ENCODE measurements at places on chromosomes 4 and X. TPM values are rescaled to one million over a fixed set of nuclear protein-coding genes. Genes with fewer than 3 reads are reported as not detected.

DNA sequence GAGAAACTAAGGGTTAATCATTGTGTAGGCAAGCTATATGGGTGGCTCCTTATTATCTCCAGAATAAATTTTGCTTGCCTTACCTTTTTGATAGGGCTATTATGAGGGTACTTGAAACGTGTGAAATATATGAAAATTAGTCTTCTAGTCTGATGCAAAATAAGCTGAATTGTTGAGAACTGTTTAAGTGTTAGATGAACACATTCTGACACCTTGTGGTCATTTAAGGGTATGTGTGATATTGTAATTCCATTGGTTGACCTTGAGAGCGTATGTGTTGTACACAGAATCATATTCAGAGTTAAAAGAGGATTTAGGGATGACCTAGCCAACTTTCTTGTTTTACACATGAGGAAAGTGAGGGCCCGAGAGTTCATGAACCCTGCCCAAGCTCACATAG, 44.6 kb upstream of the LINC00632 start:
- H3K27me3 ChIP-seq, result no peaks in the 10 kb centered on the region
- no peak overlapping the region for H3K4me3 ChIP-seq
- no peaks in the 10 kb centered on the region for H3K4me1 ChIP-seq

DNA sequence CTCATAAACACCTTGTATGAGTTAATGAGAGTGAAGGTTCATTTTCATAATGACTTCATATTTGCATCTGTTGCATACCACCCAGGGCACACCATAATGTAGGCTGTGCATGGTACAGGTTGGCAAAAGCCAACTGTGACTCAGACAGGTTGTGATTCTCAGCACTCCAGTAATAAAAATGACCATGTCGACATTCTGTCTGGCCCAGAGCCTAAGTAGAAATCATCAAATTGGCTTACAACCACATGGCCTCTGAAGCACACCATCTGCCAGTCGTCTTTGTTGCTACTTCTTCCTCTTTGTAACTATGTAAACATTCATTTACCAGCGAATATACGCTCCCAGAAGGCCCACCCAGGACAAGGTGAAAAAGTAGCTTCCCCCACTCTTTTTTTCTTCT, 459.5 kb downstream of the GASK1B start:
- no peak overlapping the region for H3K27ac ChIP-seq
- H3K4me1 ChIP-seq, result no peaks in the 10 kb centered on the region
- DNase-seq, result no peak
- no peak overlapping the region for H3K4me3 ChIP-seq
- H3K36me3 ChIP-seq, result no peaks in the 10 kb centered on the region

DNA sequence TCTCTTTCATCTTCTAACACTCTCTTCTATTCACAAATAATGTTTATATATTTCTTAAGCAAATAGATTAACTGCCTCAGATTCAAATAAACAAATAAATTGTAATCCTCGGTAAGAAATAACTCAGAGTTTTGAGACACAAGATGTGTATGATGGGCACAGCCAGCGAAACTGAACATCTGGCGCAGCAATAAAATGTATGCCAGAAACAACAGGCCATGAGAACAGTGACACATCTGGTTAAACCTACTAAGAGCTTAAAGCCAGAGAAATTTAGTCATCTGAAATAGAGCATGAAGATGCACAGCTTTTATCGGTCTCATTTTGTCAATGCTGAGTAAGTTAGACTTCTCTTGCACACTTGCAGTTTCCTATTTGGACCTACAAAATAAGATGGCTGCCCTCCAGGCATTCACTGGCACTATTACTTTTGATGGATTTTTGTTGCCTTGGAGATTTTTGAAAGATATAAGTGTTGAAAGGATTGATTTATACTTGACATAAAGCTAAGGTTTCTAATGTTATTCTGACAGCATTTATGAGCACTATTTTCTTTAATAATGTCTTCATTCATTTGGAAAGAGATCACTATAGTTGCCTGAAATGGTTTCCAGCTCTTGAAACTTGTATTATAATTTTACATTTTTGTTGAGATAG, 1444.0 kb downstream of the PCDH18 start:
- H3K4me1 ChIP-seq, result no peaks in the 10 kb centered on the region
- no peak overlapping the region for H3K4me3 ChIP-seq
- no peaks in the 10 kb centered on the region for H3K36me3 ChIP-seq
- DNase-seq, result no peak
- no peak overlapping the region for H3K27ac ChIP-seq

Gene OTC
- not detected for total RNA-seq

DNA sequence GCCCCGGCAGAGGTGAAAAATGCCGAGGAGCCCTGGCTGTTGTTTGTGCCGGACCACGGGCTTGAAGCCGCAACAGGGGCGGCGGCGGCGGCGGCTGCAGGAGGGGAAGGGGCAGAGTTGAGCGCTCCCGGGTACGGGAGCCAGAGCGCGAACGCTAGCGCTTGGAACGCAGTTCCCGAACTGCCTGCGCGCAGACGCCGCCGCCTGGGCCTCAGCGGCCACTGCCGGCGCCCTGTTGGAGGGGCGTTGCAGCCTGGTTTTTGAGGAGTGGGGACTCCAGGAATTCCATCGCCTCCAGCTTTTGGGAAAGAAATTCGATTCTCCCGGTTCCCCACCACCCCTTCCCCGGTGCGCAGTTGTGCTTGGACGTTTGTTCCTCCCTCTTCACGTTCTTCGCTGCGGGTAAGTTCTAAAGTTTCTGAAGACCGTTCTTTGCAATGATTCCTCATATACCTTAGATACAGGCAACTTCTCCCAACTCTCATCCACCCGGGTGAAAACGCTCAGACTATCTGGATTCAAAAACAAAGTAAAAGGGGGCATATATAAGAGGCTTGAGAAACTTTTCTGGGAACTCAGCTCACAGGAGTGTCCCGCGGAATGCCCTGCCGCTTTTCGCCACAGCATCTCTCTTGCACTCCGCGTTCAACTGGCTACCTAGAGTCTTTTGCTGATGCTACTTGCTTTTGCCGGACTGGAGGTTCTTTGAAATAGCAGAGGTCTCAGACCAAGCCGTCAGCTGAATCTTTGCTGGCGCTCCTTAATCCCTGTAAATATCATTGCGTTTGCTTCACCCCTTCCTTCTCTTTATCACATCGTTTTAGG, 1.0 kb downstream of the FAT4 start:
- H3K27ac ChIP-seq, result peak overlapping the region; percentile 96
- H3K4me1 ChIP-seq, result peaks cover 11% of the 10 kb centered on the region
- H3K4me3 ChIP-seq, result peak overlapping the region; percentile 95
- peak; percentile 77 for DNase-seq
- no peaks in the 10 kb centered on the region for H3K36me3 ChIP-seq

DNA sequence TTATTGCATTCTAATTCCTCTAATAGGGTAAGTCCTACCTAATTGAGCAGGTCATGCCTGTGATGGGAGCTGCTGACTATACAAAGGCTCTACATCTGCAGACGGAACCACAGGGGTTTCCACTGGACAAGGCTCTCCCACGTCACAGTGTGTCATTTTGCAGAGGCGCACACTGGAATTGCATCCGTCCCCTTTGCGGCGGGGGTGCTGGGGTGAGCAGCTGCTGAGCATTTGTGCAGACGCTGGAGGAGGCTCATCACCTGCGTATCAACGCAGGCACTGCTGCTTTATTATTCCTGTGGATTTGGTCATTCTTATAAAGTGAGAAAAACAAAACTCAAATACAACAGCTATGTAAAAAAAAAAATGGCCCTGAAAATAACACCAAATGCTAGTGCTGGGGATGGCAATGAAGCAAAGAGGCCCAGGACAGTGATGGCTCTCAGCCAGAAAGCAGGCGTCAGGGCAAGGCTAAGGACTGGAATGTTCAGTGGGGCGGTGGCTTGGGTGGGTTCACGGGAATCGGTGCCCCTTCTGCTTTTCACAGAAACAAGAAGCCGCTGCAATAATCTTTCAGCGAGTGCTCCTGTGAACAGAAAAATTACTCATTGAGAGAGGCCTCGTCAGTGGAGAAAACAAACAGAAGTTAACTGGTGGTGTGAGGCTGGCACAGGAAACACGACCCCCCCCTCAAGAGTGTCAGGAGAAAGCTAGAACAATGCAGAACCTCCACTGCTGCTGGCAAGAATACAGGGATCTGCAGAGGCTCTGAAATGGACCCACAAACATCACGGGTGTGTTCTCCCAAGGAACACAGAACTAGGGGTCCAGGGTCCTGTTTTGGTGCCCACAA, 67.8 kb downstream of the GATB start:
- no peak overlapping the region for H3K4me3 ChIP-seq
- no peaks in the 10 kb centered on the region for H3K27me3 ChIP-seq
- no peak for DNase-seq
- H3K36me3 ChIP-seq, result peaks cover 1% of the 10 kb centered on the region
- H3K27ac ChIP-seq, result no peak overlapping the region

Measured in heart left ventricle (tissue), 16 donors.